AG10803 (cell line): ENCODE measurements at places on chromosomes 3 and 15.

DNA sequence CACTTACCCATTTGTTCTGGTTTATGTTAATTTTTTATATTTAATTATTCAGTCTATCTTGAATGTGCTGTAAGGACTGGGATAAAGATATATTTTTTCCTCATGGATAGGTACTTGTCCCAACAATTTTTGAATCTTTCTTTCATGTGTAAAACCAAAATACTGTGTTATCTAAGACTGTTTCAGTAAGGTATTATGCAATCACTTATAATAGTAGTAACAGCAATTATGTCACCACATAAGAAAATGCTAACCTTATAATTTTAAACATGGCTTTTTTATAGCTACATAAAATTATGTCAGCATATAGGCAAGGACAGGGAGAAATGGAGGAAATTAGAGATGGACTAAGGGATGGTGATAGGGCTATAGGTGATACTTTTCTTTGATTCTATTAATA, 2.9 kb upstream of the CTDSPL start:
- no peak for DNase-seq

DNA sequence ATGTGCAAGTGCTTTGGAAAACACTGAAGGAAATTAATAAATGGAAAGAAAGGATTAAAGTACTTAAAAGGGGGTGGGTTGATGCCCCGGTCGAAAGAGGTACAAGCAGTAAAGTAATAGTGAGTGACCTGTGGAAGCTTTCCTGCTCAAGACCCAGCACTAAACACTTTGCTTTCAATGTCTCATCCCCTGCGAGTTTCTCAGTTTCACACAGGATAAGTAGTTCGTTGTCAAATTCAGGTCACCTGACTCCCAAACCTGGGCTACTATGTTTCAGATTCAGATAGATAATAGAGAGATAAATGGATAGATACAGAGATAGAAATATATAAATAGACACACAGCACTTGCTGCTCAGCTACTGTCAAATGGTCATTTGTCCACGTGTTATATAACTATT, 19.6 kb downstream of the STAC start:
- no peak for DNase-seq

- DNase-seq, result no peak
Observed at GRCh38 chr15:81074773-81075172, 59.3 kb upstream of the CFAP161 start.

GRCh38 chr3:68006646-68007045, 352.2 kb upstream of the SUCLG2 start:
- no peak for DNase-seq

- DNase-seq, result peak; percentile 66
Observed at GRCh38 chr3:49279376-49279775, 2.3 kb upstream of the C3orf62 start.

DNA sequence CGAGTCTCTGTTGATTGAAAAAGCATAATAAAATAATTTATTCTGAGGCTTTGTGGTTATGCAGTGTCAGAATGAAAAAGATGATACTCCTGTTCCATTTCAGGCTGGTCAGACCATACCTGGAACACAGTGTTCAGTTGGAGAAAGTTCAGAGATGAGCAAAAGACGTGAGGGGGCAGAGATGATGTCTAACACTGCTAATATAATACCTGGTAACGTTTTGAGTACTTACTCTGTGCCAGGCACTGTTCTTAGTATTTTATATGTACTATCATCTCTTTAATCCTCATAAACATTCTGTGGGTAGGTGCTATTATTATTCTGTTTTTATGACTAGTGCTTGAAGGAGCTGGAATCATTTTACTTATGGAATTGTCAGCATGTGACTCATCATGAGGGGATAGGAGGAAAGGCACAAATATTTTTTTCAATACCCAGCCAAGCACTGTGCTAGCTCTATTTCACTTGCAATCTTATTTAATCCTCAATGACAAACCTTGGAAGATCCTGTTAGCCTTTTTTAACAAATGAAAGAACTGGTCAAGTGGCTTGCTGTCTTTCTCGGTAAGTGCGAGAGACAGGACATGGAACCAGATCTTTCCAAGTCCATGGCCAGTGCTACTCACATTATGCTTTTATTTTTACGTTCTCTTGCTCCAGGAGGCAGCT, 31.8 kb downstream of the IQGAP1 start:
- DNase-seq, result peak; percentile 84

GRCh38 chr3:119849126-119849525, 67.2 kb downstream of the NR1I2 start:
- no peak for DNase-seq

DNA sequence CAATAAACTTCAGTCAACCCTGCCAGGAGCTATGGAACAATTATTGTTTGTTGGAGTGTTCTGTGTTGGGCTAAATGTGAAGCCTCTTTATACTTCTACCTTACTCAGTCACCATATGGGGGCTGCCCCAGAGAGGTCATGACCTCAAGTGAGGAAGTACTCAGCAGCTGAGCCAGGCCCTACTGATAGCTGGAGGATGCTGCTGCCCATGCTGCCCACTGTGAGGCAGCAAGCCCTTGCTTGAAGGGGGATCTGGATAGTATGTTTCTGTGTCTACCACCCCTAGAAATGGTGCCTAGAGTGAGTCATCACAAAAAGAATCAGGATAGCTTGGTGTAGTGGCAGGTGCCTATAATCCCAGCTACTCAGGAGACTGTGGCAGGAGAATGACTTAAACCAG, 4.5 kb upstream of the RPL24 start:
- DNase-seq, result no peak

- no peak for DNase-seq
Observed at GRCh38 chr3:186239321-186239720, 122.7 kb downstream of the DGKG start.

DNA sequence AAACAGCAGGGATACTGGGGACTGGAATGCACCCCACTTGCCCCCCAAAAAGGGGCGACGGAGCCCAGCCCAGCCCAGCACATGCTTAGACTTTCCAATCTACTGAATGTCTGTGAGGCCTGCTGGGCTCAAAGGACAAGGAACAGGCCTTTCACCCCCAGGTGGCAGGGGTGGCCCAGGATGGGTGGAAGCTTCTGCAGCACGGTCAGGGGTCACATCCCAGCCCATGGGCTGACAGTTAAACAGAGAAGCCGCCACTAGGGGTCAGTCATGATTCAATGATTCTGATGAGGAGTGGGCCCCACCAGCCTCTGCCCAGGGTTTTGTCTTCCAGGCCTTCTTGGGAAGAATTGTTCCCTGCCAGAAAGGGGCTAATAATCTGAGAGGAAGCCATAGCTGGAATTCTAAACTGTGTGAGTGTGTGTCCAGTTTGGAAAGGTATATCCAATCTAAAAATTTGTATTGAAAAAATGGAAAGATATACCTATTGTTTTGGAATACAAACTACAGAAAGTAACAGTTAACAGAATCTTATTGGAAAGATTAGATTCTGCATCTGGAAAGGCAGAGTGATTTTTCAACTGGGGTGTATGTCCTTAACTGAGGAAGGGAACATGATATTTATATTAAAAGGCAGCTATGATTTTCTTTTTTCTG, 2.2 kb downstream of the CHRNB4 start:
- peak; percentile 8 for DNase-seq

GRCh38 chr3:141105828-141106628, 54.9 kb downstream of the SPSB4 start:
- peak; percentile 85 for DNase-seq

GRCh38 chr3:71099997-71100719, 483.4 kb downstream of the FOXP1 start:
- no peak for DNase-seq
